Articular chondrocyte of knee joint (primary cell): ENCODE measurements at places on chromosomes 3 and 15. TPM values are rescaled to one million over a fixed set of nuclear protein-coding genes. Genes with fewer than 3 reads are reported as not detected.

Gene PYGO1
- total RNA-seq = 20.4 and 20.5 TPM in 2 replicates

Gene PLCB2
- not detected in 2 replicates for total RNA-seq

Gene SATB1
- 11.1 and 14.1 TPM in 2 replicates for total RNA-seq

Gene CFAP100
- not detected in 2 replicates for total RNA-seq

Gene FES
- total RNA-seq = 26.1 and 27.6 TPM in 2 replicates

Gene TNIK
- 4.8 and 5.2 TPM in 2 replicates for total RNA-seq

Gene POLQ
- total RNA-seq = 2.5 and 4.5 TPM in 2 replicates
